ENCODE measurements at places on chromosomes 5 and 9.

DNA sequence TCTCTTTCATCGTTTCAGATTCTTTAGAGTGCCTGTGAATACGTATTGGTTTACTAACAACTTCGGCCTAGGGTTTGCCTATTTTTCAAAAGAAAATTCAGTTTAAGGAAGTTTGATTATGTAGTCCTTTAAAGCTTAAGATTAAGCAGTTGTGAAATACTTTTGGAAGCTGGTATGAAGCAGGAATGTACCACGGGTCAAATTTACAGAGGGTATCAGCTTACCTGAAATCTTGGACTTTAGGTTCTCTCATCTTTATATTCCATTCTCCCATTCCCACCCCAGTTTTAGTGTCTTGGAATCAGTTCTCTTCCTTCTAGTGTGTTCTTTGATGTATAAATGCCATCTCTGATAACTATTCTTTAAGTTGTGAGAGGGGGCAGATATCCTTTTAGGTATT is 53.2 kb downstream of the IQGAP2 start:
- DNase-seq, result no peak

DNA sequence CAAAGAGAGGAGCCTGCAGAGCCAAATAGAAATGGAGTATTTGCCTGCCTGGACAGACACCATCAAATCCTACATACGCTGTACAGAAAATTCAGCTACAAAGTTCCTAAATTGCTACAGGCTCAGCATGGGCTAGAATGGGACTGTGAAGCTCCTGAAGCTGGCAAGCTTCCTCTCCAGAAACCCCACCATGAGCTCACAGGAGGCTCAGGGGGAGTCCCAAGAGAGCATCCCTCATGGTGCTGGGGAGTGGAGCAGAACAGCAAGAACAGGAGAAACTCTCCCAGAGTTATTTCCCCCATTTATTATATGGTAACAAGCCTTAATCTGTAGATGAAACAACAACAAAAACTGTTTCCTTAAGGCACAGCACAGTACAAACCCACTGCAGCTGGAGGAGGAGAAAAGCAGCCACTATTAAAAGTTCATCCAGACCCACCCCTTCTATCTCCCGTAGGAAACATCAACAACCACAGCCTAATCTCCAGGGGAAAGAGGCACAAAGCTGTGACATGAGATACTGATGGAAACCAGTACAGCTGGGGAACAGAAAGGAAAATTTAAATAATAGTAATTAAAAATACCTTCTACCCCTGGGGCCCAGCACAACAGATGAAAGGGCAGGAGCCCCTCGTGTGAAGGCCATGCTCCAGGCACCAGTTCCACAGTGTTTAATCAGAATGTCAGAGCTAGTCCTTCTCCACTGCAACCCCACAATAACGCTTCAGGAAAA is 548.5 kb downstream of the MTRR start:
- DNase-seq, result no peak

- DNase-seq, result no peak
Measured at GRCh38 chr5:2267991-2268390, 385.3 kb upstream of the IRX4 start.

DNA sequence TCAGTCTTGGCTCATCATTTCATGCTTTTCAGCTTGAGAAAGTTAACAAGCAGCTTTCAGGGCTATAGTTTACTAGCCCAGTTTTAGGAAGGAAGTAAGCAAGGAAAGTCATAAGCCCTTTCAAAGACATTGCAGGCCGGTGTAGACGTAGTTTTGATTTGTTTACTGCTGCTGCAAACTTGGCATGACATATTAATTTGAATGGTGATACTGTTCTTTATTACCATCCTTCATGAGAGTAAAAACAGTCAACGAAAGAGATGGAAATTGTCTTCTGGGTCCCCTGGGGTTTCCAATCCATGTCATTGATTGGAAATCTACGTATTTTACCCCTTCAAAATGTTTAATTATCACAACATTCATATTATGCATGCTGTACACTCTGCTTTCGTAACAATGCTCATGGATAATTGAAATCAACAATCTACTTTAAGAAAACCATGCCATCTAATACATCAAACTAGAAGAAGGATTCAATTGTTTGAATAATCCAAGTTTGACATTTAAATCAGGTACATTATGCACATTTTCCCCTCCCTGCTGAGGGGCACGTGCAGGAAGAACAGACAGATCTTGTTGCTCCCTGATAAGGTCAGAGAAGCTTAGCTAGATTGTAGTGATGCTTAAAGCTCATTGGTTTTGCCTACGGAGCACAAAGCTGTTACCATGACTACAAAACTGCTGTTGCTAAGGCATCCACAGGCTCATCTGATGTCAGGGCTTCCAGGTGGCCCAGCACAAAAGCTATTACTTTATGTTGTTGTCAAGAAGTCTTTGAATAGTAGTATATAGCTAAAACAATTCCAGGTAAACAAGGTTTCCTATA is 139.9 kb upstream of the PRLR start:
- peak; percentile 69 for DNase-seq

DNA sequence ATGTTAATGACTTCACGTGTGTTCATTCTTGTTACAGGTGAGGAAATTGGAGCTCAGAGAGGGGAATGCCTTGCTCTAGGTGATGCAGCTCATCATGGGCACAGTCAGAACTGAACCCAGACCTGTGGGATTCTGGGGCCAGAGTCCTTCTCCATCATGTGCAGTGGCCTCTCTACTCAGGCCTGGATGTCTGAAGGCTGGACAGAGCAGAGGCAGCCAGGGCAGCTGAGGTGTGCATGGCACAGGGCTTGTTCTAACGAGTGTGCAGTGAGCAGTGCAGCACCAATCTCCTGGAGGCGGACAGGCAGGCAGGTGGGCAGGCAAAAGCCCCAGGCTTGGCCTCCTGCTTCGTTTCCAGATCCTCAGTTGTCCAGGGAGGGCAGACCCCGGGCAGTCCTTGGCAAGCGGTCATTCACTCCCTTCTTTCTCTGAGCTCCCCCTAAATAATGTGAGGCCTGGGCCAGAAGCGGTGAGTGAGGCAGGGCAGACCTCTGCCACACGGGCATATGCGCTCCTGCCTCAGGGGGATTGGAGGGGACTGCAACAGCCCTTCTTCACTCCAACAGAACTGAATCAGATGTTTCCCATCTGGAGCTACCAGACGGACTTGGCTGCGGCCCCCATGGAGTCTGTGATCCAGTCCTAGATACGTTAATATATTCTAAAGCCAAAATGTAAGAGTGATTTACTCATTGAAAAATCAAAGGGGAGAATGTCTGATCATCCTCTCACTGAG is 68.7 kb upstream of the FSTL4 start:
- peak; percentile 29 for DNase-seq

DNA sequence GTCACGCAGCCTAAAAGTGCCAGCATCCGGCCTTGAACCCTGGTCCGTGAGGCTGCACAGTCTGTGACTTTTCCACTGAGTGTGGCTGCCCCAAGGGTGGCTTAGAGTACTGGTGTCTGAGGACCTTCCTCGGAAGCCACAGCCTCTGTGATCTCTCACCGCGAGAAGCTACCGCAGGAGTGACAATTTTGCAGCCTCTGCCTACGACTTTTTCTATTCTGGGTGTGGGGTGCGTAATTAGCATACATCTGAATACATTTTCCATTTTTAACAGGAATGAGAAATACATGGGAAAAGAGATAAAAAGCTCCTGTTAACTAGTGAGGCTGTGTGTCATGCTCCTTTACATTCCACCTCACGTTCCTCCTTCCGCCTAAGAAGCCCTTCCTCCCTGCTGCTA is 48.3 kb upstream of the HRH2 start:
- DNase-seq, result no peak

- DNase-seq, result no peak
Measured at GRCh38 chr5:106374956-106375355, 1295.8 kb downstream of the EFNA5 start.

- DNase-seq, result no peak
Measured at GRCh38 chr9:19373527-19373926, 6.5 kb downstream of the RPS6 start.

- DNase-seq, result no peak
Measured at GRCh38 chr9:129283705-129284606, 105.9 kb upstream of the IER5L start.

GRCh38 chr5:126137891-126138280 is 285.3 kb upstream of the GRAMD2B start:
- no peak for DNase-seq

DNA sequence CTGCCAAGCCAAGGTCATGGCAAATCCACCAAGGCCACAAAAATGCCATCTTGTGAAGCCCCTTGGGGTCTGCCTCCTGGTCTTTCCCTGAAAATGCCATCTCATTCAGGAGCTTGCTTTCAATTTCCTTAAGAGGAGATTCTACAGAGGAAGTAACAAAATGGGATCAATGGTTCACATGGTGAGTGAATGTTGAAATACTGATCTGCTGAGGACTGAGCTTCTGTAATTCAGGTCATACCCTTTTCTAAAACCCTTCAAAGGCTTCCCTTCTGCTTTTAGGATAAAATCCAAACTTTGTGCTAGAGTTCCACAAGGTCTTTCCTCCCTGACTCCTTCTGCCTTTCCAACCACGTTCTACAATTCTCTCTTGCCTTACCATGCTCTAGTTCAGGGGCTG is 24.7 kb upstream of the NR3C1 start:
- no peak for DNase-seq

- no peak for DNase-seq
Measured at GRCh38 chr9:127612939-127613582, 984 bp downstream of the STXBP1 start.

GRCh38 chr5:102796498-102796897 is 41.4 kb downstream of the PAM start:
- no peak for DNase-seq

- DNase-seq, result no peak
Measured at GRCh38 chr5:20020247-20020646, 32.2 kb upstream of the CDH18 start.

- no peak for DNase-seq
Measured at GRCh38 chr9:73037613-73038012, 84.8 kb upstream of the ALDH1A1 start.

- no peak for DNase-seq
Measured at GRCh38 chr5:170389550-170389892, 354 bp upstream of the KCNMB1 start.

- DNase-seq, result no peak
Measured at GRCh38 chr5:132480042-132480441, 10.5 kb downstream of the IRF1 start.

GRCh38 chr5:98500811-98501210 is 272.7 kb upstream of the RGMB start:
- no peak for DNase-seq

- DNase-seq, result peak; percentile 56
Measured at GRCh38 chr9:99109522-99109921, 4.6 kb downstream of the TGFBR1 start.

DNA sequence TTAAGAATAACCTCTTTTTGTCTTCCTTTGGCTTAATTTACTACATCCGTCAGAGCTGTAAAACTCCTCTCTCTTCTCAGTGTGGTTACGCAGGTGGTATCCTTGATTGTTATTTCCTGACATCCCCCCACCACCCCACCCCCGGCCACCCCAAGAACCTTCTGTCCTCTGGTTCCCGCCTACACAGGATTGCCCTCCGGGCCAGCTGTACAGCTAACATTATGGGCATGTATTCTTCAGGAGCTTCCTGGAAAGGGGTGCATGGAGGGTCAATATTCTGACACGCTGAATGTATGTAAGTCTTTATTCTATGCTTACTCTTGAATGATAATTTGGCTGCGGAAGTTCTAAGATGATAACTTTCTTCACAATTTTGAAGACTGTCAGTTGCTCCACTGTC is 13.0 kb upstream of the ANP32B start:
- DNase-seq, result no peak

DNA sequence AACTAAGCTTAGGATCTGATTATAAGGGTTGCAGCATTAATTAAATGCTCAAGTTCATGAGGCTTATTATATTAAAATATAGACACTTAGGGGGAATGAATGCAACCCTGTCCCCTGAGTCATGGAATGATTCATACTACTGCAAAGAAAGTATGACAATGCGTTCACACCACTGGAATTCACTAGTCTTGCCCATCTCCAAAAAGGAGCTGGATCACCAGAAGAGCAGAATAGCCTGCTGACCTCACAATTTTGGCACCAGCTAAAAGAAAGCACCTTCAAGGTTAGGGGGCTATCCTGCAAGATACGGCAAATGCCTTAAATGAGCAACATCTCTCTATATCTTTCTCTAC is 32.0 kb upstream of the TMED7 start:
- DNase-seq, result no peak

DNA sequence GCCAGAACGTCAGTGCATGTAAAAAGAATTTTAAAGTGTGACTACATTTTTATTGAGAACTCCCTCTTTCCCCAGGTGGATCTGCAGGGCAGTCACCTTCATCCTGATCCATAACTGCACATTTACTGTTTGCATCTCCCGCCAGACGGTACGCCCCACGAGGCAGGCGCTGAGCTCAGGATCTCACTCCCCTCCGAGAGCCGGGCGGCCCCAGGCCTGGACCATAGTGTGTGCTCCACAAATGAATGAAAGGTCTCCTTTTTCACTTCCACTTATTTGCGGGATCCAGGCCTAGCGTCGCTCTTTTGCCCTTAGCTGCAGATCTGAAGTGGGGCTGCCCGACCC is 378 bp downstream of the DROSHA start:
- no peak for DNase-seq

GRCh38 chr5:160287378-160288051 is 24.8 kb downstream of the CCNJL start:
- DNase-seq, result peak; percentile 72

DNA sequence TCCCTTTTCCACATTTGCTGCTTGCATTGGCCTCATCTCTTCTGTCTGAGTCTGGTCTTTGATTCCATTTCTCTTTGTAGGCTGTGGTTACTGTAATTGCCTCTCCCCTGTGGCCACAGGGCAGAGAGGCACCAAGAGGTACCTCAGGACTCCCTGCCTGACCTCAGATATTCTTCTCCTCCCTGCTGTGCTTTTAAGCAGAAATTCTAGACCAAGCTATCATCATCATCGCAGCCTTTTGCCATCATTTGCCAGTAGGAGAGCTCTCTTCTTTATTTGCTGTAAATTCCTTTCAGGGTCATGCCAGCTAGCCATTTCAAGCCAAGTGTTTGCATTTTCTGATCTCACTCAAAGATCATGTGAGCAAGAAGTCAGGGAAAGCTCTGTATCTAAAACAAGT is 369.6 kb downstream of the ICE1 start:
- no peak for DNase-seq

GRCh38 chr5:141951332-141951781 is 6.6 kb downstream of the PCDH12 start:
- DNase-seq, result no peak

DNA sequence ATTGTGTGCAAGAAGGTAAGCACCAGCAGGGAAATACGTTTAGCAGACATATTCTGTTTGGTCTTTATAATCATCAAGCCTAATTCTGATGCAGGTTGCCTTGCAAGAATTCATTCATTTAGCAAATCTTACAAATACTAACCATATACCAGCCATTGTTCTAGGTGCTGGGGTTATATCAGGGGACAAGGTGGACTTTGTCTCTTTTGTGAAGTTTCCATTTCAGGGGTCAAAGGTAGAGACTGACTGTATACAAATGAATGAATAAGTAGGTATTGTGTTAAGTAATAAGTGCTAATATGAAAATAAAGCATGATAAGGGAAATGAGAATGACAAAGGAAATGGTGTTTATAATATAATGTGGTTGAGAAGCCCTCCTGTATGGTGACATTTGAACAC is 64.0 kb downstream of the LNPEP start:
- no peak for DNase-seq

- no peak for DNase-seq
Measured at GRCh38 chr9:120710110-120710981, 3.9 kb downstream of the MEGF9 start.

Measured in NCI-H524 treated with DMSO at 0.1 percent for 48 hours (cell line).